Germinal center (tissue), 1 donor: ENCODE measurements at places on chromosomes 13 and 19.

GRCh38 chr13:43786766-43787517 lies at the start of gene ENOX1:
Gene ENOX1, minus strand, starts transcription at chr13:43786972.
- peak; percentile 42 for DNase-seq

GRCh38 chr19:14146789-14147216 lies 10.4 kb upstream of the ASF1B start:
- DNase-seq = no peak

- DNase-seq = no peak
These were observed 25.3 kb downstream of the SLITRK5 start for GRCh38 chr13:87696458-87696857.

DNA sequence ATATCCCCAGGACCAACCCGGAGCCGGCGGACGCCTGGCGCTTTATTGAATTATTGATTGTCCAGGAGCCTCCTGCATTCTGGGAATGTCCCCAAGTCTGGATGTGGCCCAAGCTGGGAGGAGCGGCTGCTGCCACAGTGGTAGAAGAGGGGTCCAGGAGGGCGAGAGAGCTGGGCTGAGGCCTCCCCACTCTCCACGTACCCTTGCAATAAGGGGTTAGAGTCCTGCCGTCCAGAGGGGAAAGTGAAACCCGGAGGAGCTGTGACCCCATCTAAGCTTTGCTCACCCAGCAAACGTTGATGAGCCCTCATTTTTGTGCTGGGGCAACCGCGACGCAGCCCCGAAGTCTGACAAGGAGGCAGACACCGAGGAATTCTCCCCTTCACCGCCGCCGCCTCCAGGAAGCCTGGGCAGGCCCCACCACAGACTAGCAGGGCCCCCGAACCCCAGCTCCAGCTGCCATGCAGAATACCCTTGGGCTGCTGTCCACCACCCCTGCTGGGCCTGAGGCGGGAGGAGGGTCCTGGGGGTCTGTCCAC lies 1.4 kb upstream of the C2CD4C start:
- DNase-seq = no peak

GRCh38 chr13:97141564-97142005 lies 80.5 kb upstream of the MBNL2 start:
- DNase-seq = no peak

GRCh38 chr19:8302357-8302691 lies 5.8 kb downstream of the CD320 start:
- no peak for DNase-seq

- no peak for DNase-seq
These were observed 11.4 kb downstream of the CHAMP1 start for GRCh38 chr13:114325729-114326128.

DNA sequence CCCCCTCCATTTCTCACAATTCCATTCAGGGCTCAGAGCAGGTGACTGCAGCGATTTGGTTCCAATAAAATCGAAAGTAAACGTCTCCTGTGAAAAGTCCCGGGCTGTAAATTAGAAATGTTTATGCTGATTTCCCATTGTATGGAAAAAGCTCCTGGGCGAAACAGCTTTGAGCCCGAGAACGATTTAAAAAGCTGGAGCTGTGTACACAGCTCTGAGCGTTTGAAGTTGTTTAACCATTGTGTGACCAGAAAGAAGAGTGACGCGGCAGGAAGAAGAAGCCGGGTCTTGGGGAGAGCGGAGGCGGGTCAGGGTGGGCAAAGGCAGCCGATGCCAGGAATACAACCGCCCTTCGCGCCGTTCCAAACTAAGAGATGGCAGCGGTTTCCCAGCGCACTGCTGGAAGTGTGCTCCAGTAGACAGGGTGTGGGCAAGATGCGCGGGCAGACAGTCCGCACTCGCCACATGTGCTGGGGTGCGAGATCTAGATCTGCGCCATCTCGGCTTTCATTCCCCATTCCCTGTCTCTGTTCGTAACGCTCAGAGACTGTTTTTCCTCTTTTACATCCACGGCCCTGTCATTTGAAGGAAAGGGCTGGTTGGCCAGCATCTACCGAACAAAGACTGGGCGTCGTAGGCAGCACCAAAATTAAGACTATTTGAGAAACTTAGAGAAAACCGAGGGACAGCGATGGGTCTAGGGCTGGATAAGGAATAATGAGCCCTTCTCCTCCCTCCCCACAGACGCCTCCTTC lies 960 bp upstream of the GSX1 start:
- DNase-seq = no peak

GRCh38 chr13:74061926-74062595 lies 72.1 kb downstream of the KLF12 start:
- DNase-seq = no peak

GRCh38 chr13:33489563-33489962 lies 204.0 kb upstream of the STARD13 start:
- DNase-seq = no peak

- DNase-seq = no peak
These were observed 487.4 kb downstream of the LMO7 start for GRCh38 chr13:76123548-76123947.

GRCh38 chr19:17023805-17024204 lies 2.8 kb downstream of the CPAMD8 start:
- DNase-seq = no peak

DNA sequence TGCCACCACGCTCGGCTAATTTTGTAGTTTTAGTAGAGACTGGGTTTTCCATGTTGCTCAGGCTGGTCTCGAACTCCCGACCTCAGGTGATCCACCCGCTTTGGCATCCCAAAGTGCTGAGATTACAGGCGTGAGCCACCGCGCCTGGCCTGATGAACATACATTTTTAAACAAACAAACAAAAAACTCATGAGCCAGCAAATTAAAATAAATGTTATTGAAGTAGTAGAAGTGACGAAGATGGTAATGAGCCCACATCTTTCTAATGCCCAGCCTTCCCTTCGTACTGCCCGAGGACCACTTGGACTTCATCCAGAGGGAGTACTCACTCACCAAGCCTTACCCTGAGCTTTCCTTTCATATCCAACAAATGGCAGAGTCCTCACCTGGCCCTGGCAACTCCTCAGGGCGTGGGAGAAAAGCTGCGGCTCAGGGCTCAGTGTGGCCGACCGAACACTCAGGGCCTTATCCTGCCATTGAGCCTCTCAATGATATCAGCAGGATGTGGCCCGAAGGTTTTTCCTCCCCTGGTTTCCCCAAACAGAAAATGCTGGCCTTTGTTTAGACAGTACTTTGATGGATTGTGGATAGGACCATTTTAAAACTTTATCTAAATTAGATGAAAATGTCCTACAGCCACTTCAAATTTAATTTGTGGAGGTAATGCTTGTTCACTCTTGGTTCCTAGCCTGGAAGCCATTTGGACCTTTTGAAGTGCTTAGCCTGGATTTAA lies 22.8 kb upstream of the ABCC4 start:
- DNase-seq = no peak

DNA sequence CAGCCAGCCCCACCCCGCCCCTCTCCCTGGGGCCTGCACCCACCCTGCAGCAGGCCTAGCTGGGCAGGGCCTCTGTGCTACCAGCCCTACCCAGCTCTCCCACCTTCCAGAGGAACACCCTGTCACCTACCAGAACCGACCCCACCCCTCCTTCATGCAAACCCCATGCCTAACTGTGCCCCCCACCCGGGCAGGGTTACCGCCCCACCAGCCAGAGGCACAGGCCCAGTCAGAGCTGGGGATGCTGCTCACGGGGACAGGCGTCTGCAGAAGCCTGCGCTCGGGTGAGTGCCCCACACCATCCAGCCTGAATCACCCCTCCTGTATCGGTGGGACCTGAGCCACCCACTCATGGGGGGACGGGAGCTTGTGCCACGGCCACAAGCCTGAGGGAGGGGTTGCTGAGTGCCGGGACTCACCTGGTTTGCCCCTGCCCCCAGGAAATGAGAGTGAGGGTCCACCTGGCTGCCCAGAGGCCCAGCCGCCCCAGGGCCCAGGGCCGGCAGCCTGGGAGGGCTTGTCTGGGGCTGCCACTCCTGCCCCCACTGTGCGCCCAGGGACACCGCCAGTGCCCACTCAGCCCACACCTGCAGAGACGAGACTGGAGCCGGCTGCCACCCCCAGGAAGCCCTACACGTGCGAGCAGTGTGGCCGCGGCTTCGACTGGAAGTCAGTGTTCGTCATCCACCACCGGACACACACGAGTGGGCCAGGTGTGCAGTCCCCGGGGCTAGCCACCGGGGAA lies 3.8 kb downstream of the ZNF446 start:
- DNase-seq = no peak

GRCh38 chr13:100443278-100443997 lies 145.2 kb downstream of the GGACT start:
- no peak for DNase-seq

DNA sequence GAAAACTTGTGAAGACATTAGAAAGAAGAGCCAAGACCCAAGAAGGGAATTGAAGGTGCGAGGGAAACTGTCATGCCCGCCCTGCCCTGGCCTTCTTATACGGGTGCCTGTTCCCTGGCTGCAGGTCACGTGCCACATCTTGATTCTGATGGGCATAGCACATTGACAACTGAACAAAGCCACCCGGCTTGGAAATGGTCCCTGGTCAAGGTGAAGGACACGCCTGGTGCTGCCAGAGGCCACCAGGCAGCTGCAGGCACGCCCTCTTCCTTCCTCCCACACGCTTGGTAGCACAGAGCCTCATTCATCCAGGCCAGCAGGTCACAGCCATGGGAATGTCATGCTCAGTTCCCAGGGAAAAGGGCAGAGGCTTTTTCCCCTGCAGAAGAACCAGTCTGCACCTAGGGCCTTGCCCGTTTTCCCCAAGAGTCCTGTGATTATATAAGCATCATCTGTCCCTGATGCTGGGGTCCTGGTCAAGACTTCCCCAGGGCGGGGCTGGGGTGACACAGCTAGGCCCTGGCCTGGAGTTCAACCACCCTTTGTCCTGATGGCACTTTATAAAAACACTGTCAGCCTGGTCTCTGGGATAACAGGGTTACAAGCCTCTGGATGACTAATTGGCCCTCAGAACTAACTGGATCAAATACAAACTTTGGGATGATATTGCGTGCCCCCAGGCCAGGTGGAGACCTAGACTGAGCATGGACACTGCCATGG lies 56.0 kb downstream of the CDADC1 start:
- no peak for DNase-seq

DNA sequence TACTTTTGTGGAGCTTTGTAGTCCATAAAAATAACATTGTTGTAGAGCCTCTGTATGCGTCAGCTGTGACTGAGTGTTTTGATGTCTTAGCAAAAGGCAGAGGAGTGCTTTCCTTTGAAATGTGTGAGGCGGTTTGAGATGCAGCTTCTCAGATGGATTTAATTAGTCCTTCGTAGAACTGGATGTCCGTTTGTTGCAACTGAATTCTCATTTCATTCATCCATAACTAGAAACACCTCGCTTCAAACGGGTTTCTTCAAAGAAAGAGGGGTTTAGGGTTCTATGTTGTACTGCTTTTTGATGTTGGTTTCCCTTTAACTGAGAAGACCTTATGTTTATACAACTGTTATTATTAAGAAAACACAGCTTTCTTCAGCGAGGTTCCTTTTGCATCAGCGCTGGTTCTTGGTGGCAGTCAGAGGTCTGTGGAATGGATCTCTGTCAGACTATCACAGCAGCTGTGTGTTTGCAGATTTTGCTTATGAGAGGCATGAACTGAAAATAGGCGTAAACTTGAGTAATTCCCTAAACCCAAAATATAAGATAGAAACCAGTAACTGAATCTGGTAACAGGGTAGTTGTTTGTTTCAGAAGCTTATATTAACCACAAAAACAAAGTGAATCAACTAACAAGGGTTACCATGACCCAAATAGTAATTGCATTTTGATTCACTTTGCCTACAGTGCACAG lies 194.4 kb downstream of the GGACT start:
- no peak for DNase-seq

DNA sequence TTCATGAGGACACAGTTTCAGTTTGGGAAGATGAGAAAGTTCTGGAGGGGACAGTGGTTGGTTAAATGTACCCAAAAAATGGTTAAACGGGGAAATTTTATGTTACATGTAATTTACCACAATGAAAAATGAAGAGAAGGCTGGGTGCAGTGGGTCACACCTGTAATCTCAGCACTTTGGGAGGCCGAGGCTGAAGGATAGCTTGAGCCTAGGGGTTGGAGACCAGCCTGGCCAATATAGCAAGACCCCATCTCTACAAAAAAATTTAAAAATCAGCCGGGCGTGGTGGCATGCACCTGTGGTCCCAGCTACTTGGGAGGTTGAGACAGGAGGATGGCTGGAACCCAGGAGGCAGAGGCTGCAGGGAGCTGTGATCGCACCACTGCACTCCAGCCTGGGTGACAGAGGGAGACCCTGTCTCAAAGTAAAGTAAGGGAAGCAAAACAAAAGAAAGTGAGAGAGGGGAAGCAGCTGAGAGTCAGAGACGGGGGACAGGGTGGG lies 17.2 kb downstream of the GNG7 start:
- DNase-seq = no peak

DNA sequence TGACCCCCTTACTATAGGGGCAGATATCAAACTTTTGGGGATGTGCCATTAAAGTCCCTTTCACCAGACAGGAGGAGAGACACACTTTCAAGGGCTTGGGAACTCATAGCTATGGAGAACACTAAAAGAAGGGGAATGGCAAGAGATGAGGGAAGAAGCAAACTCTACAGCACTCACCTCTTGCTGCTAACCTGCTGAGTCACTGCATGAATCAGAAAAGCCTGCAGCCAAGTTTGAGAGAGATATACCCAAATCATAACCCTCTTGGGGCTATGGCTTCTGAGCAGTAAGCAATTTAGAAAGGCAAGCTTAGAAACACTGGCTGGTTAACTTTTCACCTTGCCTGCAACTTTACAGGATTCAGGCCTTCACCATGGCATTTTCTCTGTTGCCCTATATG lies 1028.0 kb downstream of the UQCRFS1 start:
- no peak for DNase-seq

DNA sequence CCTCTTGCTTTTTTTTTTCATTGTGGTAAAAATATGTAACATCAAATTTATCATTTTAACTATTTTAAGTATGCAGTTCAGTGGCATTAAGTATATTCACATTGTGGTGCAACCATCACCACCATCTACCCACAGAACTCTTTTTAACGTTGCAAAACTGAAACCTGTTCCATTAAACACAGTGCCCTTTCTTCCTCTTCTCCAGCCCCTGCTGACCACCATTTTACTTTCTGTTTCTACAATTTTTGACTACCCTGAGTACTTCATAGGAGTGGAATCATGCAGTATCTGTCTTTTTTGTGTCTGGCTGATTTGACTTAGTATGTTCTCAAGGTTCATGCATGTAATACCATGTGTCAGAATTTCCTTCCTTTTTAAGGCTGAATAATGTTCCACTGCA lies 153.1 kb downstream of the FGF9 start:
- no peak for DNase-seq

DNA sequence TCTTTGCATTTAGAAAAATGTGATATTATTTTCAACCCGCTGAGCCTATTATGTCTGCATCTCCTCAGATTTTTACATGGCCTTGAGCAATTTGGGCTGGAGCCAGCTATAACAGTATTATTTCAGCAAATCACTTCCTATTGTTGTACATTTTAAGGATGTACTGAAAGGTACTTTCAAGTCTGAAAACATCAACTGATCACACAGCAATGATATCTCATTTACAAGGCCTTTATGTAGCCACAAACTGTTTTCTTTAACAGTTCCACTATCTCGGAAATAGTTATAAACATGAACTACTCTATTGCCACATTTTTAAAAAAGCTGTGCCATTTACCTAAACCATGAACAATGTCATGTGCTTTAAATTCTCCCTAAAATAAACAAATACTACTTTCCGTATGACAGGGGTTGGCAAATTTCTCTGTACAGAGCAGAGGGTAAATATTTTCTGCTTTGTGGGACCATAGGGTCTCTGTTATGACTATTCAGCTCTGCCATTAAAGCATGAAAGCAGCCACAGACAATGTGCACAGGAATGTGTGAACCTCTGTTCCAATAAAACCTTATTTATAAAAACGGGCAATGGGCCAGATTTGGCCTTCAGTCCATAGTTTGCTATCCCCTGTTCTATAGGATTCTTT lies 560.4 kb downstream of the GPC6 start:
- DNase-seq = no peak
